Stimulated activated CD4-positive, alpha-beta T cell treated with anti-CD3 and anti-CD28 coated beads, TNF-alpha, amount 100 ng/mL, for 4 hours (primary cell): ENCODE measurements at places on chromosomes 5 and 9.

- no peak for DNase-seq
Observed at GRCh38 chr9:69018737-69019136, 4.8 kb upstream of the PRKACG start.

DNA sequence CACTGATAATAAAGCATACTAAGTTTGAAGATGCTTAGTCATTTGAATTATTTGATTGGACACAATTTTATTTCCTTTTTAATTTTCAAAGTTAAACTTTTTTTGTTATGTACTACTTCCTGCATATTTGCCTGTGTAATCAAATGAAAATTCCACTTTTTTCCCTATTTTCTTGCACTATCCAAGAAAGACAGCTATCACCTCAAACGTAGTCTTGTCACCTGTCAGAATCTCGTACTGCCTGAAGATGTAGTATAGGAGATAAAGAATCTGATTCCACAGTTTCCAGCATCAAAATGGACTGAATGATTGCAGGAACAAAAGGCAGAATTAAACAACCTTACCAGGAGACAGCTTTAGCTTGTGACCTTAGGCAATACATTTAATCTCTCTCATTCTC, 818.8 kb downstream of the MAT2B start:
- DNase-seq, result no peak

- DNase-seq, result no peak
Observed at GRCh38 chr5:166354332-166354731, 1937.1 kb upstream of the WWC1 start.

GRCh38 chr5:38615981-38616451, 59.6 kb upstream of the LIFR start:
- no peak for DNase-seq
